ENCODE measurements at places on chromosomes 16 and 17.

GRCh38 chr17:82495844-82496528, 23.5 kb upstream of the FOXK2 start:
- no peak for DNase-seq

DNA sequence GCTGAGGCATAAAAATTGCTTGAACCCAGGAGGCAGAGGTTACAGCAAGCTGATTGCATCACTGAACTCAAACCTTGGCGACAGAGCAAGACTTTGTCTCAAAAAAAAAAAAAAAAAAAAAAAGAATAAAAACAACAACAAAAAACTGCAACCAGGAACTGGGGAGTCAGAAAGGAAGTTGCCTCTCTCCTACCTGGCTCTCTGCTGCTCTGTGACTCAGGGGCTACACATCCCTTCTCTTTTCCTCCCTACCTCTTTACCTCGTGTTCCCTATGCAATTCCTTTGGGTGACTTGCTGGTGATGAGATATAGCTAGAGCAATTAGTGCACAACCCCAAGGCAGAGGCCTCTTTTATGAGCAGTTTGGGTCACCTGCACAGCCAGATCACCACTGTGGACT, 95.9 kb downstream of the ABCC1 start:
- no peak for DNase-seq

DNA sequence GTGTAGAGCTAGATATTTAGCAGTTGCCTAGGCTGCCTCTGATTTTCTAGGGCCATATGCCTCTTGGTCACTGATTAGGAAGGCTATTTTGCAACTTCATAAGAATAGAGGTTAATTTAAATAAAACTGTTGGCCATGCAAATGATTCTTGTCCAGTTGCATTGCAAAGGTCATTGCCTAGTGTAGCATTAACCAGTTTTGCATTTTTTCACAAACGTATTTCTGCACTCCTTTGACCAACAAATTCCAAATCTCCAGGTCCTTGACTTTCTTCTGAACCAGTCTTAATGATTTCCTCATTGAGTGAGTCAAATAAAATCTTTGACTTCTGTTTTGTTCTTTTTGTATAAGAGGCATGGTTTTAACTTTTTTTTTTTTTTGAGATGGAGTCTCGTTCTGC, 33.5 kb downstream of the ERCC4 start:
- no peak for DNase-seq

- no peak for DNase-seq
These were observed 1.2 kb downstream of the ATMIN start for GRCh38 chr16:81036751-81037350.

- DNase-seq = no peak
These were observed 28.3 kb downstream of the AATF start for GRCh38 chr17:36977066-36977465.

- no peak for DNase-seq
These were observed 416.0 kb downstream of the WWOX start for GRCh38 chr16:78515421-78515820.

DNA sequence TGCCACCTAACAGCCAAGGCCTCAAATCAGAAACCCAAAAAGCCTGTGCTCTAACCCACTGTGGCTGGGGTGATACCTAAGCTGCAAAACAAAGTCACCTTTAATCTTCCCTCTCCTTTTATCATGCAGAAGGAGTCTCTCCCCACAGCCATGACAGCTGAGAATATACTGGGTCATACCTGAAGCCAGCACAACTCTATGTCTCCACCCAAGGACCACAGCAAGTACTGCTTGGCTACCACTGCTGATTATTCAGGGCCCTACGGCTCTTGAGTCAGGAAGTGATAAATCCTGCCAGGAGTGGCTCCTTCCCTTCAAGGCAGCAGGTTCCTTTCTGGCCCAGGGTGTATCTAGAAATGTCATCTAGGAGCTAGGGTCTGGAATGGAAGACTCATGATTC, 151.5 kb upstream of the TOM1L1 start:
- no peak for DNase-seq

DNA sequence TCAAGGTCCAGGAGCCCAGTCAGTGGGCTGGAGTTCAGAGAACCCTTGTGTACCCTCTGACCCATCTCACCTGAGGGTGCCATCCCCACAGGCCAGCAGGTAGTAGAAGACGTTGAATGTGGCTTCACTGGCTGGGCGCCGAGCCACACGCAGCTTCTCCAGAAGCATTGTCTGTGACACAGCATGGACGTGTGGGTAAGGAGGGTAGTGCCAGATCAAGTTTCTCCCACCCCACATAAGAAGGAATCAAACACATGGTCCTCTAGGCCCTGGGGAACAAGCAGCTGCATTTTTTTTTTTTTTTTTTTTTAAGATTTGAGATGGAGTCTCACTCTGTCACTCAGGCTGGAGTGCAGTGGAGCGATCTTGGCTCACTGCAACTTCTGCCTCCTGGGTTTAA, 60.9 kb downstream of the MYO18A start:
- DNase-seq = no peak

GRCh38 chr17:73776351-73777130, 132.3 kb upstream of the SDK2 start:
- no peak for DNase-seq

DNA sequence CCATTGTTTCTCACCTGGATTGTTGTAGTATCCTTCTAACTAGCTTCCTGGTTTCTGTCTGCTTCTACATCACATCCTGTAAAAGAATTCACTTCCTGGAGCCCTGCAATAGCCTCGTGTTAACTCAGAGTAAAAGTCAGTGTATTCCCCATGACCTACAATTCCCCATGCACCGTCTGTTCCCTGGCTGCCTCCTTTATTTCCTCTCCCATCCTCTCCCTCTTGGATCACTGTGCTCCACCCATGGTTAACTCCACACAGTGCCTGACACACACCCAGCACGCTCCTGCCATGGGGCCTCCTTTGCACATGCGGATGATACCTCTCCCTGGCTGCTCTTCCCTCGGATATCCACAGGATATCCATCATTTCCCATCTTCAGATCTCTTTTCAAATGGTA, 301.4 kb upstream of the IRX3 start:
- DNase-seq = no peak

DNA sequence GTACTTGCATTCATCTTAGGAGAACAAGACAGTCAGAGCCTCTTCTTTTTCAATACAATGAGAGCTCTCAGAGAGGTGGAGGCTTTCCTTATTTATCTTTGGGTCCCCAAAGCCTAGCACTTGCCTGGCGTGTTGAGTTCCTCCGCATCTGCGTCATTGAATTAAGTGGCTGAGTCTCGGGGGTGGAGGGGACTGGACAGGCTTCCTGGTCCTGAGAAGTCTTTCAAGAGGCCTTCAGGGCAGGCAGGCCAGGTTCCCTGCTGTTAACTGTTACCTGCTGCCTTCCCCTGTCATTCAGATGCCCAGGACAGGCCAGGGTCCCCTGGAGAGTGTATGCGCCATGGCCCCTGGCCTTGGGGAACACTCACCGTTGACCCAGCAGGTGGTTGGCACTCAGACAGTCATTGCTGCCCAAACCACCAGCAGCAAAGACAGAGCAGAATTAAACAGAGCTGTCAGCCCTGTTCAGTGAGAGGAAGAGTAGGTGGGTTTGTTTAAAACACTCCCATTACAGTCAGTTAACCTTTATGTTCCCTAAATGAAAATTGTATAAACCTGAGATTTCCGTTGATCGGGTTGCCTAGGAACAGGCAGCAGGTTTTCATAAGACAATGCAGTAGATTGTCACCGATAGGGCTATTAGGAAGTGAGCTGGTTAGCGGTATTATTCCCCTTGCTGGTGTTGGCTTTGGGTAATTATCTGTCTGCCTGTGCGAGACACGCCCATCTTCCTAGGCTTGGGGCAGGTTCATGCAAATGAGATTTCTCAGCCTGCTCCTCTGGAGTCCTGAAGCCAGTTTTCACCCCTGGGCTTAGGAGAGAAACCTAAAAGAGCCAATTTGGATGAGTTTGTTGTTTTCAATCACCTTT, 132.7 kb downstream of the CCDC182 start:
- no peak for DNase-seq

- no peak for DNase-seq
These were observed 84.1 kb downstream of the SHISA9 start for GRCh38 chr16:12985516-12985915.

- no peak for DNase-seq
These were observed 52.9 kb downstream of the SNX11 start for GRCh38 chr17:48160177-48161081.

GRCh38 chr16:69494991-69495392, 70.6 kb downstream of the CYB5B start:
- DNase-seq = no peak

- DNase-seq = no peak
These were observed 39.6 kb downstream of the GPRC5B start for GRCh38 chr16:19844945-19845641.

GRCh38 chr16:86259499-86259898, 250.8 kb upstream of the FOXF1 start:
- no peak for DNase-seq

- DNase-seq = peak; percentile 26
These were observed 30.5 kb upstream of the NKD1 start for GRCh38 chr16:50517450-50518252.

- no peak for DNase-seq
These were observed 542 bp downstream of the CBX4 start for GRCh38 chr17:79838522-79839274.

GRCh38 chr17:17491031-17491471, 5.1 kb downstream of the RASD1 start:
- no peak for DNase-seq
